ENCODE measurements at places on chromosomes 7 and 10.

GRCh38 chr7:49766966-49767365 lies 6.5 kb upstream of the VWC2 start:
- H3K36me3 ChIP-seq = no peaks in the 10 kb centered on the region
- H3K4me3 ChIP-seq = no peak overlapping the region
- no peaks in the 10 kb centered on the region for H3K4me1 ChIP-seq

DNA sequence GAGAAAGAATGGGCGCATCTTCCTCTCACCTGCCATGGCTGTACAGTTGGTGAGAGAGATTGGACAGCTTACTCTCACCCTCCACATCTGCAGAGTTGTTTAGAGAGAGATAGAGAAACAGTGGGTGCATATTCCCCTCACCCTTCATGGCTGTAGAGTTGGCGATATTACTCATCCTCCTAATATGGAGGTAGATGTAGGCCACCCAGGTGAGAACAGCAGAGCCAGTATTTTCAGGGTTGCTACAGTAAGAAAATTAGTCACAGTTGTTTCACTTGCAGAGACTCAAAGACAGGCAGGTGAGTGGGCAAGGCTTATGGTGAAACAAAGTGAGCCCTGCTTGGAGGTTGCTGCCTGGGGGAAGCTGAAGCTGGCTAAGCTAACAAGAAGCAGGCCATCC lies 65.0 kb upstream of the PFKP start:
- peaks cover 9% of the 10 kb centered on the region for H3K27me3 ChIP-seq
- H3K27ac ChIP-seq = no peak overlapping the region
- no peak overlapping the region for H3K4me3 ChIP-seq
- no peak for DNase-seq
- H3K4me1 ChIP-seq = no peaks in the 10 kb centered on the region
- no peaks in the 10 kb centered on the region for H3K36me3 ChIP-seq

DNA sequence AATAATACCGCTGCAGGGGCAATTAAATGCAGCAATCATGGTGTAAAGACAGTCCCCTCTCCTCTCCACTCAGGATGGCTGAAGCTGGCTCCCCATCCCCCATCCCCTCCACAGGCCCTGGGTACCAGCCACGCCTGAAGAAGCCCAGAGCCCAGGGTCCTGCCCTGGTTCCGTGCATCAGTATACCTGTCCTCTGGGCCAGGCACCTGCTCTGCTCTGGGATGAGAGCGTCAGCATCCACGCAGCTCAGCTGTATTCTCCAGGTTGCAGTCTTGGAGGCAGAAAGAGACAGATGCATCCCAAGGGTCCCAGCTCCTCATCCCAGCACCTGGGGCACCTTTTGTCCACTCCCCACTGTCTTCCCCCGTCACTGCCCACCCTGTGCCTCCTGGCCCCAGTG lies 233.8 kb downstream of the TCERG1L start:
- H3K27me3 ChIP-seq = peaks cover 14% of the 10 kb centered on the region
- H3K4me1 ChIP-seq = no peaks in the 10 kb centered on the region
- H3K27ac ChIP-seq = no peak overlapping the region
- DNase-seq = no peak

GRCh38 chr10:98338896-98339295 lies 70.9 kb upstream of the LOXL4 start:
- no peaks in the 10 kb centered on the region for H3K27me3 ChIP-seq
- no peak for DNase-seq
- H3K36me3 ChIP-seq = no peaks in the 10 kb centered on the region
- H3K4me3 ChIP-seq = no peak overlapping the region
- H3K27ac ChIP-seq = no peak overlapping the region

DNA sequence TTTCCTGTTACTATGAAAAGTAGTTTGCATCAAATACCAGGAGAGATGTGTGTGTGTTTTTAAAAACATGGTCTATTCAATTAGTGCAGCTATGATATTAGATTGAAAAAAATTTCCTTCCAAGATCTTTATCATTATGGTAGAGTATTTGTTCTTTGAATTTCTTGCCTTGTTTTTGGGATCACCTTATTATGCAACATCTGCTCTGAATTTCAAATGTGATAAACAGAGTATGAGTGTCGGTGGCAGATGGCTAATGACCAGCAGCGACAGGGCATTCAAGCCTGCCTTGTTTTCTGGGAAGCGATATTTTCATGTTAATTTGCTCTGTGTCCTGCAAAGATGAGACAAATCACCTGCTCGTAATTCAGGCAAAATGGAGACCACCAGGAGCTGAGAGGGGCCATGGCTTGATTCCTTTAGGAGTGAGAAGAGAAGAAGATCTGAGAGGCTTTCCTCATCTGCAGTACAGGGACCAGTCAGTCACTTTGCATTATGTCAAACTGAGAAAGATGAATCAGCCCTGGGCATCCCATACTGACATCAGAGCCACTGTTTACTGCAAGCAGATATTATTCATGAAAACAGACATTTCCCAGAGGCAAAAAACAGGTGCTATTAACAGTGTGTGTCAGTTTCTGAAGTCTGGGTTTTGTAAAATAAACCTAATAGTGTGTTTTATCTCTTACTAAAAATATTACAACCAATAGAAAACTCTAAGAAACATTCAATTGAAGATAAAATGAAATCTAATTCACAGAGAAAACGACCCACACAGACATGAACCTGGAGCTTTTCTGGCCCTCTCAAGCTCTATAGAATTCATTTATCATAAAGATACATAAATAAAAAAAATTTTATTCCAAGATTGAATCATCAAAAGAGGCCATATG lies 67.6 kb downstream of the CDK6 start:
- H3K36me3 ChIP-seq = no peaks in the 10 kb centered on the region
- H3K4me1 ChIP-seq = peaks cover 14% of the 10 kb centered on the region
- no peak overlapping the region for H3K27ac ChIP-seq
- H3K27me3 ChIP-seq = no peaks in the 10 kb centered on the region
- DNase-seq = no peak

DNA sequence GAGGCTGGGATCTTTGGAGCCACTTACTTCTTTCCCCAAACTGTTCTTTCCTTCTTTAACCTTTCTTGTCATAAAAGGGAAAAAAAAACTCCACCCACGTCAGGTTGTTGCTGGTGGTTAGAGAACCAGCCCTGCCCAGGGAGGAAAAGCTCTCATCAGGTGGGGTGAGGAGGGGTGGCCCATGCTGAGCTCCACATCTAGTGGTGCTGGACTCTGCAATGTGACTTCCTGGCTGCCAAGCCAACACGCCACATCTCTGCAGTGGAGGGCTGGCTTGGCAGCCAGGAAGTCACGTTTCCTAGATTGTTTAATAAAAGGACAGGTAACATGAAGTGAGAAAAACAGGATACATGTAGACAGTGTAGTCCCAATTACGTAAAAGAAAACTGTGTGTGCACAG lies 37.4 kb downstream of the WIPF3 start:
- no peak for DNase-seq
- no peak overlapping the region for H3K27ac ChIP-seq
- no peaks in the 10 kb centered on the region for H3K36me3 ChIP-seq
- no peak overlapping the region for H3K4me3 ChIP-seq
- peaks cover 5% of the 10 kb centered on the region for H3K27me3 ChIP-seq

DNA sequence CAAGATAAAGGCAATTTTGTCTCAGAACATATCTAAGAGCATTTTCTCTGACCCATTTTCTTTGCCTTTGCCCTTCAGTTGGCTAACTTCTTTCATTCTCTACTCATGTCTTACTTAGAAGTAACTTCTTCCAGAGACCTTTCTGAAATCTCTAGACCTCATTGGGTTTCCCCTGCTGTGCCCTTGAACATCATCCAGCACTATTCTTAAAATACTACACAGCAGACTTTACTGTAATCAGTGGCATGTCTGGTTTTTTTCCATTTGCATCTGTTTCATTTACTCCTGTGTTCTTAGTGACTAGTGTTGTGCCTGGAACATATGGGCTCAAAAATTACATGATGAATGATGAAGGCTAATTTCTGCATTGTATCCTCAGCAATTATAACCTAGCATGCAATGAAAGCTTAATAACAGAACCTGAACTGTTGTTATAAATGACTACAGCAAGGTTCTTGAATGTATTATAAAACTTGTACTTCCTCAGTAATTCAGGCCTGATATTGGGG lies 301.9 kb downstream of the CDK14 start:
- no peaks in the 10 kb centered on the region for H3K4me1 ChIP-seq
- H3K36me3 ChIP-seq = no peaks in the 10 kb centered on the region
- H3K27me3 ChIP-seq = no peaks in the 10 kb centered on the region
- no peak overlapping the region for H3K27ac ChIP-seq
- no peak overlapping the region for H3K4me3 ChIP-seq
